ENCODE measurements at places on chromosomes 11 and 22. TPM values are rescaled to one million over a fixed set of nuclear protein-coding genes. Genes with fewer than 3 reads are reported as not detected.
A peak's percentile ranks its signal among the peaks of the same experiment; 100 is the strongest.

DNA sequence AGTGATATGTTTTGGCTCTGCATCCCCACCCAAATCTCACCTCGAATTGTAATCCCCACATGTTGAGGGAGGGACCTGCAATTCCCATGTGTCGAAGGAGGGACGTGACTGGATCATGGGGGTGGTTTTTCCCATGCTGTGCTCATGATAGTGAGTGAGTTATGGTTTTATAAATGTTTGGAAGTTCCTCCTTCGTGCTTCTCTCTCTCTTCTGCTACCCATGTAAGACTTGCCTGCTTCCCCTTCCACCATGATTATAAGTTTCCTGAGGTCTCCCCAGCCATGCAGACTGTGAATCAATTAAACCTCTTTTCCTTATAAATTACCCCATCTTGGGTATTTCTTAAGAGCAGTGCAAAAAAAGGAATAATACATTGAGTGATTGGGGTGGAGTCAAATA lies 7.3 kb upstream of the CEP295 start:
- no peaks in the 10 kb centered on the region for H3K4me1 ChIP-seq
- DNase-seq = no peak
- H3K27ac ChIP-seq = no peak overlapping the region

The OR52J3 gene
- total RNA-seq = not detected

The ANGPTL5 gene
- total RNA-seq = not detected

- H3K4me3 ChIP-seq = no peak overlapping the region
- no peaks in the 10 kb centered on the region for H3K27me3 ChIP-seq
- no peaks in the 10 kb centered on the region for H3K36me3 ChIP-seq
Observed at GRCh38 chr11:120054753-120055045, 83.2 kb downstream of the TRIM29 start.

- no peaks in the 10 kb centered on the region for H3K27me3 ChIP-seq
- H3K36me3 ChIP-seq = peaks cover 87% of the 10 kb centered on the region
- no peaks in the 10 kb centered on the region for H3K4me1 ChIP-seq
Observed at GRCh38 chr11:72012897-72013721, 14.4 kb downstream of the IL18BP start.

DNA sequence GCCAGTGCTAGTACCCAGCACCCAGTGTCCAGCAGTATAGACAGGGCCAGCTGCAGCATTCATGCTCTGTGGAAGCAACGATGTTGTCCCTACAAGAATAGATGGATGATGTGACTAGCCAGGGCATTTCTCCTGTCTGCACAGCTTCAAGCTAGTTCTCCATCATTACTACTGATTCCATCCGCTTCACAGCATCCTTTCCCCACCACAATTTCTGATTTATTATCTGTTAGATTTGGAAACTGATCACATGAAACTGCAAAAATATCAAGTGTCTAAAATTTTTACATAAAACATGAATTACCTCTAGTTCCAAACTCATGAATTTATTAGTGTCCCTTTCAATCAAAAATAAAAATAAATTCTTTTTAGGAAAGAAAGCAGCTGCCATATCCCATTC lies 138.9 kb upstream of the POU2AF2 start:
- H3K4me1 ChIP-seq = no peaks in the 10 kb centered on the region
- H3K27me3 ChIP-seq = no peaks in the 10 kb centered on the region
- H3K36me3 ChIP-seq = no peaks in the 10 kb centered on the region
- H3K27ac ChIP-seq = no peak overlapping the region

DNA sequence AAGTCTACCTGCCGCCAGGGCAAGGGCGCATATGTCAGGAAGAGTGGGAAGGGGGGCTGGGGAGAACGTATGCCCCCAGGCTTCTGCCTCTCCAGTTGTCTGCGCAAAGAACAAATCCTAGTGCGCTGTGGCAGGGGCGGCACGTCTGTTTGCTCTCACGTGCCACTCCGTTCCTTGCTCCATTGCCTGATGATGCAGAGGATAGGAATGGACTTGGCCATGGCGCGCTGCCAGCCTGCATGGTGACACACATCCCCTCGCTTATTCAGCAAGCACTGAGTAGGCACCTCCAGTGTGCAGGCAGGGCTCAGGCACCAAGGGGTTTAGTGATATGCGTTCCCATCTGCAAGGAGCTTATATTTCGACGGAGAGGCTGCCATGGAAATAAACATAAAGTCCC lies 45.4 kb upstream of the SLC22A12 start:
- H3K27me3 ChIP-seq = no peaks in the 10 kb centered on the region
- no peaks in the 10 kb centered on the region for H3K4me1 ChIP-seq
- DNase-seq = no peak
- no peak overlapping the region for H3K27ac ChIP-seq
- H3K36me3 ChIP-seq = no peaks in the 10 kb centered on the region

- H3K36me3 ChIP-seq = no peaks in the 10 kb centered on the region
- DNase-seq = no peak
- H3K27ac ChIP-seq = no peak overlapping the region
- H3K4me3 ChIP-seq = no peak overlapping the region
- H3K27me3 ChIP-seq = no peaks in the 10 kb centered on the region
Observed at GRCh38 chr22:17997456-17997855, 26.9 kb downstream of the MICAL3 start.

DNA sequence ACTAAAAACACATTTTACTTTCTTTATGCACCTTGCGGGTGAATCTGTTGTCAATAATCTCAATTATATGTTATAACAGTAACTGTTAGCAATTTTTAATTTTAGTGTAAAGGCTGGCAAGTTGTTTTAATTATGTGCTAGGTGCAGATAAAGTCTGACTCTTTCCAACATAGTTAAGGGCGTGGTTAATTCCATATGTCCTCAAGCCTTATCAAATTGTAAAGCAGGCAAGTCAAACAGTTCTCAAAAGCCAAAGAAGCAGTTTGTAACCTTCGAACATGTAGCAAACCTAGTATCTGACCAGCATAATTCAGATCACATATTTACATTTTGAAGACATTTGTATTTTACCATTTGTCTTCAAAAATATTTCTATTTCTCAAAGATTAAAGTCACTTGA lies 29.2 kb downstream of the METTL15 start:
- H3K36me3 ChIP-seq = peaks cover 41% of the 10 kb centered on the region
- H3K27ac ChIP-seq = no peak overlapping the region
- no peaks in the 10 kb centered on the region for H3K4me1 ChIP-seq
- no peaks in the 10 kb centered on the region for H3K27me3 ChIP-seq
- no peak for DNase-seq

The FBLN1 gene
- 197 TPM for total RNA-seq

- peaks cover 33% of the 10 kb centered on the region for H3K27me3 ChIP-seq
- DNase-seq = peak; percentile 74
- H3K36me3 ChIP-seq = no peaks in the 10 kb centered on the region
Observed at GRCh38 chr11:44564670-44565210, 723 bp upstream of the CD82 start.

- H3K4me1 ChIP-seq = peaks cover 26% of the 10 kb centered on the region
- H3K36me3 ChIP-seq = no peaks in the 10 kb centered on the region
- no peaks in the 10 kb centered on the region for H3K27me3 ChIP-seq
- no peak overlapping the region for H3K27ac ChIP-seq
Observed at GRCh38 chr11:34235189-34235588, 122.6 kb downstream of the ABTB2 start.

DNA sequence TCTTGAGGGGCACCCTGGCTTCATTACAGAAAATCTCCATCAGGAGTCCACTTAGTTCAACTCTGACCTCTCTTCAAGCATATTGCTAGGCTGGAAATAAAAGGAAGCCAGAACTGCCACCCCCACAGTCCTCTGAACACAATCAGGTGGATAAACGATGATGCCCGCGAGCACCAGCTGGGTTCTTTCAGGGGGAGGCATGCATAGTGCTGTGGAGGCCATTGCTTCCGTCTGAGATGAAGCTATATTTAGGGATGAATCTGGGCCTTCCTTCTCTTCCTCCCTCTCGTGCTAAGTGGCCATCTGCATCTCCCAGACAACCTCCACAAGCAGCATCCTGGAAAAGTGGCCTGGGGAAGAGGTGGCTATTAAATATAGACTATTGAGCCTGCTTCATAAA lies 3.9 kb upstream of the MICAL2 start:
- H3K4me3 ChIP-seq = no peak overlapping the region
- no peaks in the 10 kb centered on the region for H3K4me1 ChIP-seq
- DNase-seq = no peak
- no peak overlapping the region for H3K27ac ChIP-seq
- peaks cover 62% of the 10 kb centered on the region for H3K27me3 ChIP-seq

- H3K27ac ChIP-seq = no peak overlapping the region
- H3K4me1 ChIP-seq = no peaks in the 10 kb centered on the region
- H3K4me3 ChIP-seq = no peak overlapping the region
- H3K27me3 ChIP-seq = peaks cover 8% of the 10 kb centered on the region
Observed at GRCh38 chr11:113781682-113782081, 2.1 kb downstream of the CLDN25 start.

GRCh38 chr22:19522881-19523239 lies 1.4 kb downstream of the CLDN5 start:
- no peak overlapping the region for H3K4me3 ChIP-seq
- peaks cover 51% of the 10 kb centered on the region for H3K27me3 ChIP-seq
- no peak overlapping the region for H3K27ac ChIP-seq
- H3K4me1 ChIP-seq = peaks cover 12% of the 10 kb centered on the region
- no peak for DNase-seq
- H3K36me3 ChIP-seq = no peaks in the 10 kb centered on the region

The SYCE3 gene
- total RNA-seq = 0.91 TPM

- H3K4me3 ChIP-seq = no peak overlapping the region
- no peak overlapping the region for H3K27ac ChIP-seq
- H3K4me1 ChIP-seq = peaks cover 2% of the 10 kb centered on the region
- no peak for DNase-seq
- peaks cover 58% of the 10 kb centered on the region for H3K36me3 ChIP-seq
Observed at GRCh38 chr11:78465169-78465942, 47.7 kb upstream of the GAB2 start.

DNA sequence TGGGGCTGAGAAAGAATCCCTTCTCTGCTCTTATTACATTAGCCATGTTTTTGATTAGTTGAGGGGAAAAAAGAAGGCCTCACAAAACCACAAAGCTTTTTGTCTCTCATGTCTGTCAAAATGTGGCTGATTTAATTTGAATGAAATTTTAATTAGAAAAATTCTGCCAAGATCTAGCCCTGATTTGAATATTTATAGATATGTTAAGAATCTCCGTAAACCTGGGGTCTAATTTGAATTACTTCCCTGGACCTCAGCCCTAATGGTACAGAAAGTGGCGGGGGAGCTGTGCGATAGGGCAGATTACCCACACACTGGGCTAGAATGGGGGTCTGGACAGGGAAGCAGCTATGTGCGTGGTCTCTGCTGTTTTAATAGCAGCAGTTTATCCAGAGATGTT lies 141.3 kb upstream of the TTC12 start:
- H3K4me1 ChIP-seq = no peaks in the 10 kb centered on the region
- H3K27me3 ChIP-seq = no peaks in the 10 kb centered on the region
- H3K36me3 ChIP-seq = no peaks in the 10 kb centered on the region

DNA sequence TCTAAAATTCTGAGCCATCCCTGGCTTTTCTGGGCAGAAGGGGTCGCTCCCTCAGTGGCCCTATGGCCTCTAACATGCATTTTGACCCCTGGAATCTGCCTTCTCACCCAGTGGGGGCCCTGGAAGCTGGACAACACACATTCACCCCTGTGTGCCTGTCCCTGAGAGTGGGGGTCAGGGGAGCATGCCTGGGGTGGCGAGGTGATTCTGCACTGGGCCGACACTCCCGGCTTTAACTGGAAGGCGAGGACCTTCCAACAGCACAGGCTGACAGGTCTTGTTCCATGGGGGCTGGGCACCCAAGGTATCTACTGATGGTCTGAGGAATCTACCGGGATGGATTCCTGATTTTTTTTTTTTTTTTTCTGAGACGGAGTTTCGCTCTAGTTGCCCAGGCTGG lies 10.7 kb downstream of the PPM1F start:
- H3K36me3 ChIP-seq = peaks cover 32% of the 10 kb centered on the region
- H3K4me1 ChIP-seq = peaks cover 4% of the 10 kb centered on the region
- no peak overlapping the region for H3K4me3 ChIP-seq
- no peaks in the 10 kb centered on the region for H3K27me3 ChIP-seq

The KRTAP5-2 gene
- not detected for total RNA-seq

DNA sequence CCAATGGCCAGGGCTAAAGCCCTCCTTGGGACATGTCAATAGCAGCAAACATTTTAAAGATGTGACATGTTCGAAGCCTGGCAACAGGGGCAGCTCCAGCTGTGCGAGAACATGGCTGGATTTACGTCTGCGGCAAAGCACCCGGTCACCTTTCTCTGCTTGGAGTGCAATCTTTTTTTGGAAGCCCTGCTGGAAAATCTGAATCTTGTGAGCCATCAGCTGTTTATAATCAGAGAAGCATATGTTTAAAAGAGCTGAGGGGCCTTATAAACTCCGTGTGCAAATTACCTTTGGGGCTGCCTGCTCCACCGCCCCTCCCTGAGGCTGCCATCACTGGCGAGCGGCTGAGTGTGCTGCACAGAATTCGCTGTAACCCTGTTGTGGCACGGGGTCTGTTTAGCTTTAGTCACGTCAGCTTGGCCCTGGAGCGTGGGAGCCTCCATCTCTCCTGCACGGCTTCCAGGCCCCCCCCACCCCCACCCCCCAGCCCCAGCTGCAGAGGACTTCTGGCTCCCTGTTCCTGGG lies 9.0 kb upstream of the KCNQ1OT1 start:
- H3K27ac ChIP-seq = no peak overlapping the region
- H3K27me3 ChIP-seq = no peaks in the 10 kb centered on the region
- H3K4me1 ChIP-seq = no peaks in the 10 kb centered on the region

- peaks cover 37% of the 10 kb centered on the region for H3K36me3 ChIP-seq
- no peak overlapping the region for H3K27ac ChIP-seq
- DNase-seq = peak; percentile 93
- no peaks in the 10 kb centered on the region for H3K27me3 ChIP-seq
- no peaks in the 10 kb centered on the region for H3K4me1 ChIP-seq
- H3K4me3 ChIP-seq = no peak overlapping the region
Observed at GRCh38 chr22:46827136-46827780, 64.8 kb downstream of the TBC1D22A start.

DNA sequence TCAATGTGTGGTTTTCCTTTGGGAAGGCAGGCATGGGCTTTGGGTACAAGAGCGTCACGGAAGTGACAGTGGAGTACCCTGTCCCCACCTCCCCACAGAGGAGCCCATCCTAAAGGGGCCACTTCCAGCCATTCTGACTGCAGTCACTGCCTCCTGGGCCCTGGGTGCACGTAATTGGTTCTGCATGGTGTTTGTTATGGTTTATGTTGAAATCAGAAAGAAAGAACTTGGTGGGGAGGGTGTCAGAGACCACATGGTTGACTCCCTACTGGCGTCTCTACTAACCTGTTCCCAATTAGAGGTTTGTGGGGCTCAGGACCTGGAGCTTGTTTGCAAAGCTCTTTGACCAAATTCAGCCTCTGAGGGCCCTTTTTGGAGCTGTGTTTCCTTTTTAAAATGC lies 40.8 kb downstream of the RIBC2 start:
- no peak overlapping the region for H3K4me3 ChIP-seq

The GGT5 gene
- 0.29 TPM for total RNA-seq

The CYTH4 gene
- not detected for total RNA-seq

GRCh38 chr11:126719740-126720139 lies 280.8 kb downstream of the KIRREL3 start:
- no peak overlapping the region for H3K27ac ChIP-seq
- no peak overlapping the region for H3K4me3 ChIP-seq
- DNase-seq = no peak
- H3K4me1 ChIP-seq = no peaks in the 10 kb centered on the region
- H3K36me3 ChIP-seq = no peaks in the 10 kb centered on the region

The ARHGAP32 gene
- total RNA-seq = 65.8 TPM

All from endodermal cell (in vitro differentiated cells).